H1 (cell line): ENCODE measurements at places on chromosomes 5 and 9. TPM values are rescaled to one million over a fixed set of nuclear protein-coding genes. Genes with fewer than 3 reads are reported as not detected.

- no peak overlapping the region for H3K27ac ChIP-seq
- DNase-seq, result no peak
- H3K4me3 ChIP-seq, result no peak overlapping the region
- no peaks in the 10 kb centered on the region for H3K4me1 ChIP-seq
- H3K36me3 ChIP-seq, result no peaks in the 10 kb centered on the region
Observed at GRCh38 chr5:168707716-168708695, 128.8 kb upstream of the PANK3 start.

DNA sequence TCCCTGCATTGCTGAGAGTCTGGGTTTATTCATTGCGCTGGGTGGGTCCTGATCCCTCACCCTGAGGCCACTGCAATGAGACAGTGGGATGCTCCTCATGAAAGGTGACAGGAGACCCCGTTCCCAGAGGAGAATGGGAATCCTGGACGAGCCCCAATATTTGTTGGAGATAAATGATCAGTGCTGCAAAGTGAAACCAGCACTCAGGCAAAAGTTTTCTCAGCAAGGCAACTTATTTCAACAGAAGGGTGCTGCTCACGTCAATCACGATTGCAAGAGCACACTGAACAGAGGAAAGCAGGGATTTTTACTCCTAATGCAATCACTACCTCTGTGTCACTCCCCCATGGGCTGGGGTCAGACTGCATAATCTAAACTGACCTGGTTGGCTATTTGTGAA, 110.2 kb upstream of the MAMDC2 start:
- H3K27ac ChIP-seq, result no peak overlapping the region
- no peaks in the 10 kb centered on the region for H3K4me1 ChIP-seq

IL4 gene
- polyA plus RNA-seq, result not detected in 2 replicates

DNA sequence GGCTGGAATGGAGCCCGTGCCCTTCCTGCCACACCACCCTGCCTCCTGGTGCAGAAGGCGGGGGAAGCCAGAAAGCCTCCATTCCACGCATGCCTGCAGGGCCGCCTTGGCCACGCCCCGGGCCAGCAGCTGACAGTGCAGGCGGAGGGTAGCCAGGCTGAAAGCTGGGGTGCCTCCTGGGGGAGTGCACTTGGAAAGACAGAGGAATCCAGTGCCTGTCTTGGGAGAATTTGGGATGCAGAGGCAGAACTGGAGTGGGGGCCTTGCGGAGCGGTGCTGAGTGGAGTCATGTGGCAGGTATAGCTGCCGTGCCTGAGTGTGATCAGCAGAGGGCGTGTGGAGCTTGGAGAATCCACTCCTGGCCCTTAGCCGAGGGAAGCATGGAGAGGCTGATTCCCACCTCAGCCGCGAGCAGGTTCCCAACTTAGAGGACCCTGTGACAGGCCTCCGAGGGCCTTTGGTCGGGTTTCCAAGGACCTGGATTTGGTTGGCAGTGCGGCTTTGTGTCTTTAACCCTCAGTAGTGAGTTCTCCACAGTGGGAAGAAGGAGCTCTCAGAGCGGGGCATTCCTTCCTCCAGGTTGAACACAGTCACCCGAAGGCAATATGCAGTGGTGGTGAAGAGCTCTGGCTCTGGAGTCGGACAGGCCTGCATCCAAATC, 9.1 kb upstream of the URM1 start:
- no peak overlapping the region for H3K27ac ChIP-seq
- DNase-seq, result no peak
- no peak overlapping the region for H3K4me3 ChIP-seq
- peaks cover 34% of the 10 kb centered on the region for H3K27me3 ChIP-seq
- peaks cover 20% of the 10 kb centered on the region for H3K4me1 ChIP-seq

- no peaks in the 10 kb centered on the region for H3K27me3 ChIP-seq
- no peak for DNase-seq
- no peak overlapping the region for H3K4me3 ChIP-seq
- no peaks in the 10 kb centered on the region for H3K36me3 ChIP-seq
Observed at GRCh38 chr9:27538647-27539046, 9.0 kb upstream of the MOB3B start.
